ENCODE measurements at places on chromosomes 2 and 18.

DNA sequence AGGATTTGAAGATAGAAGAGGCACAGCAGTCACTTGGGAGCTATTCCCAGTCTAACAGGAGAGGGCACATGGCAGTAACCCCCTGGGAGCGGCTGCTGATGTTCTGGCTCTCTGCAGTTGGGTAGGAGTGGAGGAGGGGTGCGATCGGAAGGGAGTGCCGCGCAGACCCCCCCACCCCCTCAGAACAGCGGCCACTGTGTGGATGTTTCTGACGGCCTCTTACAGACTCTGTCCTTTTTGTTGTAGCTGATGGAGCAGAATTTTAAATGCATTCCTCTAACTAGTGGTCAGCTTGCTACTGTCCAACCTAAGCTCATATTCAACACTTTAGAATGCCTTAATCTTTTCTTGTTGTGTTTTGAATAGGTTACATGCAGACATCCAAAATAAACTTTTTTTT, 127.9 kb downstream of the AGAP1 start:
- DNase-seq = no peak

DNA sequence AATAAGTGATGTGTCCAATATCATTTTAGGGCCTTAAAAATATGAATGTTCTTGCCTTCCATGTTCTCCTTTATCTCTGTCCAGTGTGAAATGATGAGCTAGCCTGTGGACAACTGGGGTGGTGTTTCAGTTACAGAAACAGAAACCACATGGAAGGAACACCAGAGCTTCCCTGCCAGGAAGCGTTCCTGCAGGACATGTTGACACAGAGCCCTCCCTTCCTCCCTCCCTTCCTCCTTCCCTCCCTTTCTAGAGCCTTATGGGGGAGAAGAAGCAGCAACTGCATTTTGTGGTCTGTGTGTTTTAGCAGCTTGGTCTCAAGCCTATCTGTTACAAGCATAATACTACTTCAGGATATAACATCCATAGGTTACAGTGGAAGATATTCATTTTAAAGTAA, 539.7 kb upstream of the NETO1 start:
- peak; percentile 25 for DNase-seq

DNA sequence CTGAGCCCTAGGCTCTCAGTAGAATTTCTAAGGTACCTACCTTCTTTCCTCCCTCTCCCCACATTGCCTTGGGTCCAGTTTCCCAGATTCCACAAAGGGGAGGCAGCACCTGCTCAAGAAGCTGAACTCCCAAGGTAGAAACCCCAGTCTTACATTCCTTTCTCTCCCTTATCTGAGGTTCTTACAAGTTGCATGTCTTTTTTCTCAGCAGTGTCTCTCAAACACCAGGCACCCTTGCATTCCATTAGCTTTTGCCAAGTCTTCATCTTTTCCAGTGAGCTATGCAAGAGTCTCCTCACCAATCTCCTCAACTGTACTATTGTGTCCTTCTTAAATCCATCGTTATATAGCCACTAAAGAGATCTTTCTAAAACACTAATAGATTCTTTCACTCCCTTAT, 4.1 kb upstream of the NT5C1B start:
- no peak for DNase-seq

GRCh38 chr18:23071285-23071684, 64.0 kb upstream of the CABLES1 start:
- peak; percentile 15 for DNase-seq

DNA sequence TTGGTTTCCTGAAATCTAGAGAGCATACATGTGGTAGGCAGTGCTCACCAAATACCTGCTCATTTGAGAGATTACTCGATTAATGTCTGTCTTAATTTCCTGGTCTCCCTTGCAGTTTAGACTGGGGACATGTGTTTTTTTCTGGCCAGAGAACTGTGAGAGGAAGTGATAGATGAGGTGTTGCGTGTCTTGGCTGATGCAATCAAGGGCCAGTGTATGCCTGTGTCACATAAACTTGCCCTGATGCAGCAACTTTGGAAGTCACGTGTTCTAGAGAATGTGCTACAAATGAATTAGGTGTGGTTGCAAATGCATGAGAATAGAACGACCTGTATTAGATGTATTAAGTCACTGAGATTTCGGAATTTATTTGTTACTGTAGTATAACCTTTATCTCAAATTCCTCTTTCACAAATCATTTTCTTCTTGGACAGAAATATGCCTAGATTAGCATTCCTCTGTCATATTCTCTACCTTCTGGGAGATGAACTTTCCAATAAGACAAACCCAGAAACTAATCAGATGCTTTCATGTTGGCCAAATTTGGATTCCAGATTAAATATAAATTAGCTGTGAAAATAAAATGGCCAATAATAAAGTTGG, 9.9 kb upstream of the IL1A start:
- DNase-seq = peak; percentile 98

- DNase-seq = no peak
Measured at GRCh38 chr18:3790703-3791102, 340.7 kb downstream of the TGIF1 start.

GRCh38 chr2:54077088-54077900, 38.1 kb upstream of the ACYP2 start:
- DNase-seq = no peak

- DNase-seq = no peak
Measured at GRCh38 chr2:186895451-186895850, 46.5 kb upstream of the ZSWIM2 start.

GRCh38 chr2:33891616-33892015, 292.5 kb upstream of the FAM98A start:
- DNase-seq = no peak

GRCh38 chr2:216878072-216878471, 18.2 kb upstream of the TNP1 start:
- no peak for DNase-seq

GRCh38 chr18:50172367-50172766, 22.6 kb downstream of the MYO5B start:
- no peak for DNase-seq

DNA sequence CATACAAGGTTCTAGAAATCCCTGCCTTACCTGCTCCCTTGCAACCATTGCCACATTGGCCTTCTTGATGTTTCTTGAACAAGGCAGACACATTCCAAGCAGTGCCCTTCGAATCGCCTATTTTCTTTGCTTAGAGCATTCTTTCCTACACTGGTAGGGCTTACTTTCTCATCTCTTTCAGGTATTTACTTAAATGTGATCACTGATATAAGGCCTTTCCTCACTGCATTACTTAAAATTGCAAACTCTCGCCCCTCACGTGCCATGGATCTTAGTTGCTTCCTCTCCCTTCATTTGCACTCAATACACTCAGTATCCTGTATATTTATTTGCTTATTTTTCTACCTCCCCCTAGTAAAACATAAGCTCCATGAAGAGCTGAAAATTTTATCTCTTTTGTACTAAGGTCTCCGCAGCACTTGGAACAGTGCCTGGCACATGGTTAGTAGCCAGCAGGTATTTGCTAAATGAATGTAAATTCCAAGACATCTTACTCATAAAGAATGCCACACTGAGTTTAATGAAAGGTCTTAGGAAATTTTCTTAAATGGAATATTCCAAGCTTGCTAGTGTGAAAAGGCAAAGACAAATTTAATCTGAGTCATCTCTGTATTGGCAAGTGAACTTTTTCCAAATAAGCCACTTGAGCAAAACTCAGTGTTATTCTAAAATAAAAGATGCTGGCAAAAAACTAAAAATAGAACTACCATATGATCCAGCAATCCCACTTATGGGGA, 42.4 kb upstream of the FIGN start:
- peak; percentile 92 for DNase-seq

DNA sequence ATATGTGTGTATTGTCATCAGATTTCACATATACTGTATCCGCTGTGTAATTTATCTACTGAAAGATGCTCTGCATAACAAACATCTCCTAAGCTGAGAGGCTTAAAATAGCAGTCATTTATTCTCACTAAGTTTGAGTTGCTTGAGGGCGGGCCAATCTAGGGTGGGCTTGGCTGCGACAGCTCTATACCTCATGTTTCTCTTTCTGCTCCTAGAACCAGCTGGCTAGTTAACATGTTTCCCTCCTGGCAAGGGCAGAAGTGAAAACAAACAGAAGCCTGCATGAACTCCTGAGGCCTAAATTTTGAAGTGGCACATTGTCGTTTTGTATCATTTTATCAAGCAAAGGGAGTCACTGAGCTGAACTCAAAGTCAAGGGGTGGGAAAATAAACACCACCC, 585.0 kb upstream of the VRK2 start:
- no peak for DNase-seq

DNA sequence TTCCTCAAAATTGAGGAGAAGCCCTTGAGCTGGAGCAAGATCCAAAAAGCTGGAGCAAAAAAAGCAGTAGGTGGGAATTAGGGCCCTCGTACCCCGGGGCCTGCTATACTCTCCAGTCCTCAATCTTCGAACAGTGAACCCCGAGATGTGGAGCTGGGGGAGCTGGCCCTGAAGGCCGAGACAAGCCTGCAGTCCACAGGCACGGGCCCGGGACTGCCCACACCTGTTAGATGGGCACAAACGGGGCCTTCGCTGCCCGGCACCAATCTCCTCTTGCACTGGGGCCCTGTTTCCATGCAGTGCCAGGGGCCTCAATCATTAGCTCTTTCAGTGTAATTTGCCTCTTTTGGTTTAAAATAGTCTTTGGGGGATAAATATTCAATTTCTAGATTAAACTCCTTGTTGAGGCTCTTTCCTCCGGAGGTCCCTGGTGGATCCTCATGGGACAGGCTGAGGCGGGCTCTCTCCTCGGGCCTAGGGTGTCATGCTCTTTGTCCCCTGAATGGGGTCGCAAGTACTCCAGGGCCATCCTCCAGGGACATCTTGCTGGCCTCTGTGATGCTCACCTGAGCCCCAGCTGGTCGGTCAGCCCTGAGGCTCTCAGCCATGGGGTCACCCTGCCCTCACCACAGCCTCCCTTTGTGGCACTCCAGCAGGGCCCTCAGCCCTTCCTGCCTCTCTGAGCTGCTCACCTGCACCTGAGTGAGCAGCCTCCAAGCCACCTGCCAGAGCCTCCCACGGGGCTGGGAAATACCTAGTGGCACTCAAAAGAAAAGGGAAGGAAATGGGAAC, 223.6 kb downstream of the ALPK2 start:
- DNase-seq = no peak

DNA sequence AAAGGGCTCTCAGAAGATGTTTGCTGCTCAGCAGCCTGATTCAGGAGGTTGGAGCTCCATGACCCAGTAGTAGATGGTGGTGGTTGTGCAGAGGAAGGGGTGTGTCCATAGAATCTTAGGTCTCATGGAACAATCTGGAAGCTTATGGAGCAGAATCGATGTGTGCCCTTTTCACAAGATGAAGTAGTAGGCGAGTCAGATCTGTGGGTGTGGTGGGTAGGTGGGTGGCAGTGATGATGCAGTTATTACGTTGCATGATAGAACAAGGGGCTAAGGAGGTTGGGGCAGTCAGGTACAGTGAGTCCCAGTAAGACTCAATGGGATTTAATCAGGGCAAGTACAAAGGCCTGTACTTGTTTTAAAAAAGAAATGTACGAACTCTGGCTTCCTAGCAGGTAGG, 9.1 kb downstream of the TET3 start:
- DNase-seq = no peak

DNA sequence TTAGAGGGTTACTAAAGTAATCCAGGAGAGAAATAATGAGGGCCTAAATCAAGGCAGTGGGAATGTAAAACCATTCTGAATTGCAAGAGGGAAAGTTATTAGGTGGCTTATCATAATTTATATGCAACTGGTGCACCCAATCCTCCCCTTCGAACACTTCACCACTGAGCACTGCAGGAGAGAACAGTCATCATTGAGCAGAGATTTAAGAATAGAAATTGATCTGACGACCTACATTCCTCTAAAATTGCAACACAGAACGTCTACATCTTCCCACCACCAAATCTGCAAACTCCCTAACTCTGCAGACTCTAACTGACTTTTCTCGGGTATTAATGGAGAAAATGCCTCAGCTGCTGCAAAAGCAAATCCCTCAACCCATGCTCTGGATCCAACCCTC, 138.5 kb upstream of the CDH20 start:
- no peak for DNase-seq

GRCh38 chr2:145851730-145852129, 1331.8 kb upstream of the ZEB2 start:
- no peak for DNase-seq

DNA sequence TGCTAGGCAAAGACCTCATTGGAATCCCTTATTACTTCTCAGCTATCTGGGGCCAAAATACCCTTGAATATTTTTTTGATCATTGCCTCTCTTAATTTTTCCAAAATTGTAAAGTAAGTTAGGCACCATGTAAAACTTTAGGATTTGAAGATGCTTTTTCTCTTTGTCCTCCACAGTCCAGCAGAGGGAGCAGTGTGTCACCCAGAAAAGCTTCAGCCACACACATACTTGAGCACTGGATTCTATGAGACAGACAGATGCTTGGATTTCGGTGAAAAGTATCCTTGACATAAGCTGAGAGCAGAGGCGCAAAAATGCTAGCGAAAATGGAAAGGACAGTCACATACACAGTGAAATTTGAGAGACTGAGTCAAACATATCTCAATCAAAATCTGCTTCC, 74.7 kb upstream of the KCNJ3 start:
- no peak for DNase-seq

- DNase-seq = no peak
Measured at GRCh38 chr2:239192975-239193374, 207.8 kb downstream of the HDAC4 start.

- peak; percentile 73 for DNase-seq
Measured at GRCh38 chr2:134148843-134149472, 104.9 kb upstream of the MGAT5 start.

DNA sequence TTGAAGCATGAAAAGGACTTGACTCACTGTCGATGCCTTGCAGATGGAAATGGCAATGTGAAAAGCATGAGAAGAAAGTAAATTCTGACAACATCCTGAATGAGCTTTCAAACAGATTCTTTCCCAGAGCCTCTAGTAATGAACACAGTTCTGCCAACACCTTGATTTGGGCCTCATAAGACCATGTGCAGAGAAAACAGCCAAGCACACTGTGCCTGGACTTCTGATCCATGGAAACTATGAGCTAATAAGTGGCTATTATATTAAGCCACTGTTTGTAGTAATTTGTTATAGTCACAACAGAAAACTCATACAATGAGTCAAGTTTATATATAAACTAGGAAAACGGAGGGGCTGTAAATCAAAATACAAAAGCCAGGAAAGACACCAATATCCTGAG, 477.3 kb downstream of the MBD2 start:
- DNase-seq = no peak

DNA sequence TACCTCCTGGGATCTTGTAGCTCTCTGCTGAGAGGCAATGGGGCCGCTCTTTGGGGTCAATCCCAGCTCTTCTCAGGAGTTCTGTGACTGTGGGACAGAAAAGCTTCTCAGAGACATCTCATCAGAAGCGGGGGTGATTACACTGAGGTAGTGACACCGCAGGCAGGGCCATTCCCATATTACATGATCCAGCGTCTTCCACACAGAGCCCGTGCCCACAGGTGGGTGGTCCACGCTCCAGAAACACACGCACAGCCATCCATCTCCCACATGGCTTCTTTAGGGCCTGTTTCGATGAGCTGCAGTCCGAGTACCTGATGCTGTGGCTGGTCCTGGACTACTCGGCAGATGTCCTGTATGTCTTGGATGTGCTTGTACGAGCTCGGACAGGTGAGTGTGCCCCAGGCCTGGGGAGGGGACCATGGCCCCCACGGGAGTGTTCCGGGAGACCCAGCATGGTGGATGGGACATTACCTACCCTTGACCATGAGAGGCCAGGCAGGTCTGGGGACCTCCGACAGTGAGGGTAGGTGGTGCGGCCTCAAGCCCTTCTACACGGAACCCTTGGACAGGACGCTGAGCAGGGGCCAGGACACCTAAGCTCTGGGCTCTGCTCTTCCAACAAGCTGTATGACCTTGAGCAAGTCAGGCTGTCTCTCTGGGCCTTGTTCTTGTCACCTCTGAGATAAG, 45.5 kb downstream of the CNGA3 start:
- no peak for DNase-seq

GRCh38 chr2:120381661-120382060, 35.7 kb downstream of the INHBB start:
- DNase-seq = no peak

- DNase-seq = no peak
Measured at GRCh38 chr2:167581961-167582574, 665.3 kb downstream of the STK39 start.

Data from foreskin keratinocyte (primary cell).